H7 (cell line): ENCODE measurements at places on chromosomes 2 and 18. TPM values are rescaled to one million over a fixed set of nuclear protein-coding genes. Genes with fewer than 3 reads are reported as not detected.

DNA sequence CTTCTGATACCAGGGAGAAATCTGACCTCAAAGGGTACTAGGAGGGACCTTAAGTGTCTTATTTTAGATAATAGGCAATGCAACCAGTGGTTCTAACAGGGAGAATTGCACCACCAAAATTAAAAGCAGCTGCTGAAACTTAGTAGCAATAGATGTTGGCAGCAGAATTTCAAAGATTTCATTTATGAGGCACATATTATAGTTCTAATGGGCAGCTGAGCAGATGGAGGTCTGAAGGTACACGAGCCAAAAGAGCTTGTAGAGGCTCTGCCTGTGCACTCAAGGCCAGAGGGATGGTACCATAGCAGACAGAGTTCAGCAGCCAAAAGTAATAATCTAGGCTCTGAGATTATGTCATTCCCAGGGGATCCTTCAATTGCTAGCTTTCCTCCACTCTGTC is 87.3 kb upstream of the NCKAP5 start:
- no peak for DNase-seq

GRCh38 chr2:212441821-212442220 is 96.8 kb downstream of the ERBB4 start:
- DNase-seq, result no peak

DNA sequence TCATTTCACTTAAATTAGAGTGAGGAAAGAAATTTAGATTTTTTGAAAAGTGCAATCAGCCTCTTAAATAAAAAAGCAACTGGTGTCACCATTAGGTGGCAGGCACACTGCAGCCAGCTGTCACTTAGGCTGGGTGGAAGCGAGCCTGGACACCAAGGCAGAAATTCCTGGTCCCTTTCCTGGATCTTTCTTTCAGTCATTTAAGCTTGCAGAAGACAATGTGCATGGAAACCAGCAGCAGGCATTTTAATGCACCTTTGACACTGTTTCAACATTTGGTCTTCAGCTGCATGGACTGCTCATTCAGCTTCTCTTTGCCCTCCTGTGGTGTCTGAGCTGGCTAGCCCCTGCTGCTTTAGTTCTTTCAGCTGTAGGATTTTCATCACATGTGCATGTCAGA is 61.0 kb downstream of the AQP4 start:
- DNase-seq, result peak; percentile 19

- DNase-seq, result no peak
Measured at GRCh38 chr2:44186810-44187209, 18.1 kb downstream of the PPM1B start.

DNA sequence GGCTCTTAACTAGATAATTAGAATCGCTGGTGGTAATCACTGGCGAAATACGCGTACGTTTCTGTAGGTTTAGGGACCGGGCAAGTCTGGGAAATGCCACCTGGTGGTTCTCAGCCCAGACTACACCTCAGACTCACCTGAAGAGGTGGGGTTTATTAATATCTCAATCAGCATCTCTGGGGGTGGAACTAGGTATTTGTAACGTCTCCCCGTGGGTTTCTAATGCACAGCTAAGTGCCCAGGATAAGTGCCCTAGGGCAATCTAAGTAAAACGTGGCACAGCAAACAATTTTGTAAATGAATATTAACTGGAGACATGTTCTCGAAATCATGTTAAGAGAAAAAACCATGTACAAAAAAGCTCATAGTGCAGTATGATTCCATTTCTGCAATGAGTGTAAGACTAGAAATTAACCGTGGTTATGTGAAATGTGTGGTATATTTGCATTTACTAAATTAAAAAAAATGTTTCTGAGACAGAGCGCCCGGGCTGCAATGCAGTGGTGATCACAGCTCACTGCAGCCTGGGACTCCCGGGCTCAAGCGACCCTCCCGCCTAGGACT is 760 bp upstream of the CNOT11 start:
- peak; percentile 63 for DNase-seq

Gene SAG
- not detected in 2 replicates for total RNA-seq

Gene TEKT4
- total RNA-seq, result not detected in 2 replicates

DNA sequence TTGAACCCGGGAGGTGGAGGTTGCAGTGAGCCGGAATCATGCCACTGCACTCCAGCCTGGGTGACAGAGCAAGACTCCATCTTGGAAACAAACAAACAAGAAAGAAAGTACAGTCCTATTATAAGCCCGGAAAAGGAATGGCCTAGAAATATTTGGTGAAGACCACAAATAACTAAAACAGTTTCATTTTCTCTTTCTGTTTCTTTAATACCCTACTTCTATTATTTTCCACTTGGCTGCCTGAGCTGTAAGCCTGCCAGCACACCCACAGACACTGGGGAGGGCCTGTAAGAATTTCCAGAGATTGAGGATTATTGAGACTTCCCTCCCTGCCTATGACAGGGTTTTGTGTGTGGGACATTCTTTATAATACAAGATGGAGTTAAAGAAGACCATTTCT is 188.0 kb upstream of the DCC start:
- DNase-seq, result no peak

GRCh38 chr2:216043949-216044348 is 30.6 kb upstream of the MREG start:
- DNase-seq, result no peak

GRCh38 chr2:198277181-198277580 is 472.8 kb downstream of the PLCL1 start:
- DNase-seq, result no peak

Gene DSG4
- not detected in 2 replicates for total RNA-seq

- DNase-seq, result no peak
Measured at GRCh38 chr2:12005886-12006681, 259.7 kb downstream of the LPIN1 start.

- no peak for DNase-seq
Measured at GRCh38 chr2:149155196-149155969, 116.9 kb downstream of the LYPD6B start.

DNA sequence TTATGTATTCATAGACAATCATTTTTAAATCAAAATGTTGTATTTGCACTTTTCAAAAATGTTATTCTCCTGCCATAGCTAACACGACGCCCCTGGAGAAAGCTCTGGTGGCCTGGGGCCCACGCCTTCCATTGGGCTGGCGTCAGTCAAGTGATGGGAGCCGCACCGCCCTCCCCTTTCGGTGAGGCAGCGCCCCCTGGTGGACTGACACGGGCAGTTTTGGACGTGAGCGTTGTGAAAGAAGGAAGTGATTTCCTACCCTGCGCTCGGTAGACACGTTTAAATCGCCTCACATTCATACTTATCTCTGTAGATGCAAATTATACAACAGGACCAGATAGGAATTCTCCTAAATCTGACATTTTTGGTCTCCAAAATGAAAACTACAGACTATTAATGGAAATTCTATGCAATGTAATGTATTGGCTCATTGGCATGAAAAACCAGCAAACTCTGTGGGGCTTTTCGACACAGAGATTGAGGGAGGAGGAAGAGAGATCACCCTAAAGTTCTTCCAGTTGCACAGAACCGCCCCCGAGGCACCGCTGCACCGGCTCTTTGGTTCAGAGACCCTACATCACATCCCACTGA is 326.2 kb upstream of the SOX11 start:
- peak; percentile 85 for DNase-seq

Gene CCDC74B
- total RNA-seq, result 7.3 and 7.4 TPM in 2 replicates

- DNase-seq, result no peak
Measured at GRCh38 chr18:70432804-70433400, 144.1 kb downstream of the SOCS6 start.

DNA sequence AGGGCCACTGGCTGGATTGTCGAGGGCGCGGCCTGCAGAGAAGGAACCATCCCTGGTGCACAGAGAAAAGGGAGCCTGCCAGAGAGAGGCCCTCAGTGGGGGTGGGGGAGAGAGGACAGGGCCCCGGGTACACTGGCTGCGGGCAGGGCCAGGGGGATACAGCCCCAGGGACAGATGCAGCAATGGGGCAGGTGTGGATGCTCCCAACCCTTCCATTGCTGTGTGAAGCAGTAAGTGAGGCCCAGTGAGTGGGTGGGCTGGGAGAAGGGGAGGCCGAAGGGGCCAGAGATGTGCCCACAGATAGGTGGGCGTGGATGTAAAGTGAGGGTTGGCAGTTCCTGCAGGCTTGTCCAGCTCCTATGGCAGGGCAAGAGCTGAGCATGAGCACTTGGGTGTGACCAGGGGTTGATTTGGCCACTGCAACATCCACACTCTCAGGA is 7.4 kb downstream of the AGXT start:
- no peak for DNase-seq

Gene LIMS4
- 0.07 TPM in 1 of 2 replicates, not detected in the other for total RNA-seq

GRCh38 chr2:176129813-176130146 is 275 bp downstream of the HOXD8 start:
- no peak for DNase-seq

DNA sequence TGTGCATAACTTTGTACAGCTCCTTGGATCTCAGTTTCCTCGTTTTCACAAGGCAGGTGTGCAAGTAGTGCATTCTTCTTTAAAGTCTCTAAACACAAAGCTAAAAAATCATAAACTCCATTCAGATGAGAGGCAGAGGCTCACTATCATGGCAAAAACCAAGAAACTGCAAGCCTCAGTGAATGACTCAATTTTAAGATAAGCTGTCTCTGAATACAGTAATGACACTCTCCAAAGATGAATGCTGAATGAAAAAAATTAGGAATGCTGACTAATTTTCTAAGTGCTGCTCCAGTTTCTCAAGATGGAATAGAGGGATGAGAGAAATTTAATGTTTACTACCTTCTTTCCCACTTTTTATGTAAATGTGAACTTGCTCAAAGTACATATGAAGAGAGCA is 17.2 kb downstream of the B4GALT6 start:
- DNase-seq, result no peak

Gene CCDC74A
- total RNA-seq, result 12.5 and 20.7 TPM in 2 replicates

DNA sequence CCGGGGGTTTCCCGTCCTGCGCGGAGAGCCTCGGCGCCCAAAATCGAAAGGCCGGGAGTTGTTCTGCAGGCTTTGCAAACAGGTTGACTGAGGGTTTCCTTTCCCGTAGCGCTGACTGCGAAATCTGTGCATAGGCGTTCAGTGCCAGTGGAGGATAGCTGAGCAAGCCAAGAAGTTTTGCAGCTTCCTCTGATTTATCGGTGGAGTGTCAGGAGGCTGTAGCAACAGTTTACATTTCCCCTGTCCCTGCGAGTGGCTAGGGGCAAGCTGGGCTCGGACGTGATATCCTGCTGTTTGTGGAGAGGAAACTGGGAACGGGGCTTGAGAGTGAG is 694 bp downstream of the THSD7B start:
- DNase-seq, result no peak

GRCh38 chr2:21070341-21071257 is 26.7 kb upstream of the APOB start:
- no peak for DNase-seq

Gene CROCC2
- 0.38 TPM in 1 of 2 replicates, not detected in the other for total RNA-seq

DNA sequence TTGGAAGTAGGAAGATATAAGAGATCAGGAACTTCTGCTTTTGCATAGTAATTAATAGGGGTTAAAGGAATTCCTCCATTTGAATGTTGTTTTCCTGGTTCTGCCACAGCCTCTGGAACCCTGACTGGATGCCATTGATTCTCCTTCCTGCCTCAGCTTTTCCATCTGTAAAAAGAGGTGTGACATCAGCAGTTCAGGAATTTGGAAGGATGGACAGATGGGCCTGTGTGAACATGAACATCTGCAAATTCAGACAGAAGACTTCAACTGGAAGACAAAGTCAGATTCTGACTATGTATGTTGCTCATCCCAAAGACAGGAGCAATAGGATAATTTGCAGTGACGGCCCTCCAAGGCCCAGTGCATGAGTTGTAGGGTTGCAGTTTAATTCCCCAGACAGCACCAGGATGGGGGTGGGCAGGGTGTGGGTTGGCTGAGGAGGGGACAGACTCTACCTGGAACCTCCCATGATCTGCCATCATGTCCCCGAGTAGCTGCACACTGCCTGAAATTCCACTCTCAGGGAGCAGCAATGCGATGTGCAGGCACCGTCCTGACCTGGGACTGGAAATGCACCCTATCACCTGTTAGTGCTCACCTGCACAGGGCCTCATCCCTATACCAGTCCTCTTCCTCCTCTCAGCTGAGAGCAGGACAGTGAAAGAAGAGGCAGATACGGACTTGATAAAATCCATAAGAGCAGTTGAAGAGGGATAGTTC is 98.9 kb upstream of the EPAS1 start:
- peak; percentile 5 for DNase-seq

Gene SIX3
- total RNA-seq, result 1.7 and 3.0 TPM in 2 replicates

GRCh38 chr2:3260959-3261358 is 116.7 kb downstream of the EIPR1 start:
- no peak for DNase-seq

- DNase-seq, result no peak
Measured at GRCh38 chr2:120964819-120965218, 229.2 kb downstream of the GLI2 start.

DNA sequence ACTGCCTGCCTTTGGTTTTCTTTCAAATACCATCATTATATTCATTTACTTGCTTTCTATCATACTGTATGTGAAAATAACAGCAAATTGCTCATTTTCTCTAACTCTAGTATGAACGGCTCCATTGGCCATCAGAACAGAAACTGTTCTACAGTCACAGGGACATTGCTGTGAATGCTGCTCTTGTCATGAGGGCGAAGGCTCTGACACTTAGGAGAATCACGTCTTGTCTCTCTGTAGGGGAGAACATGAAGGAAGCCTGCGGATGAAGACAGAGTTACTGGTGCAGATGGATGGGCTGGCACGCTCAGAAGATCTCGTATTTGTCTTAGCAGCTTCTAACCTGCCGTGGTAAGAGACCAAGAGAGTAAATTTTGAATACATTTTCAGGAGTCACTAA is 41.7 kb upstream of the ELOA2 start:
- no peak for DNase-seq

- DNase-seq, result no peak
Measured at GRCh38 chr18:61882296-61883004, 10.4 kb downstream of the RNF152 start.

DNA sequence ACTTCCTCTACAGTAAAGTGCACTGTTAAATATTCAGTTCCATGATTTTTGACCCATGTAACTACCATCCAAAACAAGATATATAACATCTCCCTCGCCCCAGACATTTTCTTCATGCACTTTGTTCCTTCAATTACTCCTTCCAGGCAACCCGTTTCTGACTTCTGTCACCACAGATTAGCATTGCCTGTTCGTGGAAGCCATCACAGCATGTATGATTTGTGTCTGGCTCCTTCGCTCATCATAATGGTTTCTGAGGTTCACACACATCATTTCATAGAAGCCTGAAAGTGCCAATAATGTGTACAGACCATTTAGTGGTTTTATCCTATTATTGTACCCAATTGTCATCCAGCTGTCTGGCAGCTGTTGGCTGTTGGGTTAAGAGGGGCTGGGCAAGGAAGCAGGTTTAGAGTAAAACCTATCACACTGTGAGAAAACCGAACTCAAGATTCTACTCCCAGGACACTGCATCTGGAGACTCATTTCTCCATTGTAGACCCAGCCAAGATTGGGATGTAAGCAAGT is 16.1 kb downstream of the ARHGAP28 start:
- DNase-seq, result no peak

Gene ZAP70
- 0.33 and 2.5 TPM in 2 replicates for total RNA-seq

Gene DHRS9
- not detected in 2 replicates for total RNA-seq

Gene CD8A
- not detected in 2 replicates for total RNA-seq

GRCh38 chr18:41993151-41993550 is 38.1 kb downstream of the PIK3C3 start:
- no peak for DNase-seq

GRCh38 chr2:149860276-149860921 is 272.8 kb upstream of the MMADHC start:
- no peak for DNase-seq

GRCh38 chr18:68607852-68608251 is 107.1 kb downstream of the TMX3 start:
- DNase-seq, result no peak

Gene TBC1D8
- total RNA-seq, result 29.8 and 53.2 TPM in 2 replicates
